D341Med (cell line): ENCODE measurements at places on chromosomes 5 and 9.

DNA sequence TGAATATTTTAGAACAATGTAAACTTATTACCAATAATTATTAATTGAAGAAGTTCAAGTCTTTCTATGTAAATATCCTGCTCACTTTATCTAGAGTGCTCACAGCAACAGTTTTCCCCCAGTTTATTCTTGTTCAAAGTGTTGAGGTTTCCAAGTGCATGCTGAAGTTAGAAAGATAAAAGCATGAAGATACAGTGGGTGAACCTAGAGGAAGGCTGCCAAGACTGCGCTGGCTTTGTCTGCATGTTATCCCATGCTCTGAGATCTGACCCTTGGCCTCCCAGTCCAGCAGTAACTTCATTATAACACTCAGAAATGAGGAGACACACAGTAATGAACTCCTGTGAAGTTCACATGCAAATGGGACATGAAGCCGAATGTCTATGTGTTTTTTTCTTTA is 76.0 kb upstream of the PIP5K1B start:
- no peak for DNase-seq

DNA sequence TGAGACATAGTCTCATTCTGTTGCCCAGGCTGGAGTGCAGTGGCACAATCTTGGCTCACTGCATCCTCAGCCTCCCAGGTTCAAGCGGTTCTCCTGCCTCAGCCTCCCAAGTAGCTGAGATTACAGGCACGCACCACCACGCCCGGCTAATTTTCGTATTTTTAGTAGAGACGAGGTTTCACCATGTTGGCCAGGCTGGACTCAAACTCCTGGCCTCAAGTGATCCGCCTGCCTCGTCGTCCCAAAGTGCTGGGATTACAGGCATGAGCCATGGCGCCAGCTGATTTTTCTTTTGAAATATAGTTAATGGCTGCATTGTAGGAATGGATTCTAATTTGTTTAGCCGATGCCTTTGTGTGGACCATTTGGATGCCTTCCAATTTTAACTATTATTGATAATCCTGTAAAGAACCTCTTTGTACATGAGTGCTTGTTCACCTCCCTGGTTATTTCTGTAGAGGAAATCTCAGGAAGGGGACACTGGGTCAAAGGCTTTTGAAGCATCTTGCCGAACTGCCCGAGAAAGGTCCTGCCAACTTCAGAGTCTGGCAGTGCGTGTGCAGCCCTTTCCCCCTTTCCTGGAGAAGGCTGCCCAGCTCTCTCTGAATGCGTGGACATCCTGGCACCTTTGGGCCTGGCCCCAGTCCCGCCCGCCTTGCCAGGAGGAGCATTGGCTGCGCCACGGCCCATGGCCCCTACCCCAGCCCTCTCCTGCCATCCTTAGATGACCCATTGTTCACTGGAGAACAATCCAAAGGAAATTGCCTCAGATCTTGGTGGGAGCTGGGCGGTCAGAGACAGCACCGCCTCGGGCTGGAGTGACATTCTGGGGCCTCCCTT is 8.9 kb upstream of the NUP214 start:
- no peak for DNase-seq

DNA sequence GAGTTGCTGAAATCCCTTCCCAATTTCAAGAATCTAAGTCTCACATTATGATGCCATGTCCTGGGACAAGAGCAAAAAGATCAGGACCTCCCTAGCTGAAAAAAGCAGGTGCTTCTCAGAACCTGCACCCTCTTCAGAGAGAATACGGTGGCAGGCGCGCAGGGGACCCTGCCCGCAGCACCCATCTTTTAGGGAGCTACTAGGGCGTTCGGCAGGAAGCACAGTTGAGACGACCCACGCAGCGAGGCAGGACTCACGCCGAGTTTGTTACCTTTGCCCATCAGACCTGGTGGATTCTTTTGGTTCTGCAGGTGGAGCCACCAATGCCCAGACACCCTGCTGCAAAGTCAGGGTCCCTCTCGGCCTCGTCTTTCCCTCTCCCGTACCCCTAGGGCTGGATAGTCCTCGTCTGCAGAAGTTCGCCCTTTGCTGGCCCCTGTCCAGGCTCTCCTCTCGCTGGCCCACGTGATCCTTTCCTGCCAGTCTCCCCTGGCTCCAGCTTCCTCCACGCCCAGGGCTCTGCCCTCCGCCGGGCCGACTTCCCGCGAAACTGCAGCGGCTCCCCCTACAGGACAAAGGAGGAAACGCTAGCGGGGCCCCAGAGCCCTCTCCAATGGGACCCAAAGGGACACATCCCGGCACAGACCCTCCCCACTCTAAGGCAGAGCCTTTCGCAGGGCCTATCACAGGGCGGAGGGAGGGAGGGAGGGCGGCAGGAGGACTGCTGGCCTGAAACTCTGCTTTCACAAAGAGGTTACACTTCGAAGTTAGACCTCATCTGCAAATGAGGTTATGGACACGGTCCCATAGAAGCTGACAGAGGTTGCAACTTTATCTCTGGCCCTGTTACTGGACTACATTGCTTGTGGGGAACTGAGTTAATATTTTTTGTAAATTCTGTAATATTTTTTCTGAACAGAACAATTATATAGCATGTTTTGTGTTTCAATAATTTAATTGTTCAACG is 28.8 kb downstream of the TMEM174 start:
- peak; percentile 91 for DNase-seq

- DNase-seq, result no peak
These were observed 43.2 kb downstream of the RGMB start for GRCh38 chr5:98816582-98817222.
